Activated CD4-positive, alpha-beta T cell treated with anti-CD3 and anti-CD28 coated beads, Interleukin-2, amount 50 U/mL, for 48 hours (primary cell): ENCODE measurements at places on chromosomes 6 and 20.

DNA sequence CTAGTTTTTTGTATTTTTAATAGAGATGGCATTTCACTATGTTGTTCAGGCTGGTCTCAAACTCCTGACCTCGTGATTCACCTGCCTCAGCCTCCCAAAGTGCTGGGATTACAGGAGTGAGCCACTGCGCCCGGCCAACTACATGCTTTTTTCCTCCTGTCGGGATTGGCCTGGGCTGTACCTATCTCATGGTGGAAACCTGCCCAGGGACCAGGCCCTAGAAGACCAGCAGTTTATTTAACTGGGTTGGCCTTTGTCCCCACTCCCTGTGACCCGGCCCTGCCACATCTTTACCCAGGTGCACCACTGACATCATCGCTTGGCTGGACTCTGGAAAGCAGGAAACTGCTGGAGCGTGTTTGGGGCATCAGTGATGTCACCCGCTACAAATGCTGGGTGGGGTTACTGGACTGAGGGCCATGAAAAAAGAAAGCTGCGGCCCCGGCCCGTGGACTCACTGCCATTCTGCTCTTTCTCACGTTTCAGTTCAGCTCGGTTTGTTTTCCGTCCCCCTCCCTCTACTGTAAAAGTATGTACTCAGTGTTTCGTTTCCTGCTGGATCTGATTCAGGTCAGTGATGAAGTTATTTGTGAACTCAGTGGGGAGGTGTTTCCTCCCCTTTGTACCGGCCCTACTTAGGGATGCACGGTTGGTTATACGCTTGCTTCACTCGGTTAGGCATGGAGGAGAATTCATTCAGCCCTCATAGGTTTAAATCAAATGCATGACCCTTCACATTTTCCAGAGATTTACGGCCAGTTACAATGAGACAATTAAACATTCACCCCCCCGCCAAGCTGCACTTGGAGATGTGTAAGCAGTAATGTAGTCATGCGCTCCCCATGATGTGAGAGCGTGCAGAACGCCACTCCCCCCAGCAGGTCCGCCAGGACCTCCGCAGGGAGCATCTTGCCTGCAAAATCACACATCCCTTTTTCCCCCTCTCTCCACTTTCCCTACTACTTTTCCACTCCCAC, 179.3 kb downstream of the MTHFD1L start:
- no peak for DNase-seq

GRCh38 chr6:111586554-111586953, 19.1 kb downstream of the TRAF3IP2 start:
- DNase-seq = no peak

DNA sequence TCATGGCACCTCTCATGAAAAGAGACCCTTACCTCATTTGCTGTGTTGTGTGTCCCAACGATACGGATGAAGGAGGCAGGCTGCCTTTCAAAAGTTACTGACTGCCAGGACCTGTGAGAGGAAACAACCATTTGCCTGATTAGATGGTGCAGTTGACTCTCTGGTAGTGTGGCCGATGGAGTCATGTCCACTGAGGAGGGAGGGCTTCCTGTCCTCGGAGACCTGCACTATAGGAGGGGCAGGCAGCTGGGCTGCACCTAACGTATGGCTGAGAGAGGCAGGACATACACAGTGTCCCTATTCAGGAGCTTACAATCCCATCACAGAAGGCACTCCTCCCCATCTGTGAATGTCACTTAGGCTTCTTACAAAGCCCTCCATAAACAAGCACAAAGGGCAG, 373.0 kb downstream of the ZFAND3 start:
- DNase-seq = no peak

DNA sequence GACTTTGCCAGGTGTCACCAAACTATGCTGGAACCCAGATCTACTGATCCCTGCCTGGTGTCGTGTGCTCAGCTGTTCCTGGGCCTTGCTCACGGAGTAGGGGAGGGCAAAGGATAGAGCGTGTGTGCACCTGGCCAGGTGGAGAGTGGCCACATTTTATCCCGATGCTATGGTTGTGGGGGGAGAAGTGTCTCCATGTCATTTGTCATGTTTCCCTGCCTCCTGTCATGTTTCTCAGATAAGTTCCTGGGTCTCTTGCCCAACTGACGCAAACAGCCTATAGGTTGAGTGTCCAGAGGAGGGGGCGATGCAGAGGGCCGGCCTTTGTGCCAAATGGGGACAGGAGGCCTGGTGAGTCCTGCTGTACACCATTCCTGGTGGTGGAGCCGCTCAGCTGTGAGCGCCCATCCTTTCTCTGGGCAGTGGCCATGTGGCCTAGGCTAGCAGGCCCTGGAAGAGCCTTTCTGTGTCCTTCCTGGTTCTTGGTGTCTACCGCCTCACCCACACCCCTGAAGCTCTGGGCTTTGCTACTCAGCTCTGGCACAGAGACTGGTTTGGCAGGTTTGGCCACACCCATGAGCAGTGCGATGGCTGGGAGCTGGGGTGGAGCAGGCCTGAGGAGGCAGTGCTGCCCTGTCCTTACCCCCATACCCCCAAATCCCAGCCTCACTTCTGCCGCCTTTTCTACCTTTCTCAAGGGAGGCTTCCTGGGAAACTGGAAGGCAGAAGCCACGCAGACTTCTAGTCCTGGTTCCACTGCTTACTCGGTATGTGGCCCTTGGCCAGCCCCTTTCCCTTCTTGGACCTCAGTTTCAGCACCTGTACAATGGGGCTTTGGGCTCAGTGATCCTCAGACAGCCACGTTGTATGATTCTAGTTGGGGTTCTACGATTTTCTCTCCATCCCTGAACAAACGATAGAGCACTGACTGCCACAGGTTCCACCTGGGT, 32.3 kb upstream of the EPB41L1 start:
- DNase-seq = no peak

GRCh38 chr6:11514672-11515071, 22.9 kb upstream of the TMEM170B start:
- DNase-seq = no peak

- no peak for DNase-seq
Observed at GRCh38 chr6:146388736-146389364, 154.8 kb upstream of the RAB32 start.

- DNase-seq = no peak
Observed at GRCh38 chr6:52312461-52312860, 27.9 kb upstream of the MCM3 start.

- no peak for DNase-seq
Observed at GRCh38 chr6:137630666-137631065, 136.5 kb upstream of the OLIG3 start.

GRCh38 chr6:107813555-107814194, 10.4 kb downstream of the SCML4 start:
- no peak for DNase-seq

GRCh38 chr6:52946306-52946705, 36.8 kb upstream of the GSTA3 start:
- DNase-seq = no peak

DNA sequence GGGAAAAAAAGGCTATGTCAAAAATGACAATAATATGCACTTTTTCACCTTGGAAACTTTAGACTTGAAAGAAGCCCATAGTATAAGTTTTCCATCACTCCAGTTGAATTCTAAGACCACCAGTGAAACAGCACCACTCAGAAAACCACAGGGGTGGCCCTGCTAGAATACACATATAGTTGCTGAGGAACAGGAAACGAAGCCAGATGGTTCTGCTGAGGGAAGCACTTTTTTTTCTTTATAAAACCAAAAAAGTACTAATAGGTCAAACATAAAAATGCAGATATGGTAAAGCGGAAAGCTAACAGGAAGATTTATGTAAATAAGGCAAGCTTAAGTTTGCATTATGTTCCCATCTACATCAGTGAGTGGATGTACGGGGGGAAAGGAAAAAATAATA, 303.9 kb downstream of the FOXC1 start:
- DNase-seq = no peak

DNA sequence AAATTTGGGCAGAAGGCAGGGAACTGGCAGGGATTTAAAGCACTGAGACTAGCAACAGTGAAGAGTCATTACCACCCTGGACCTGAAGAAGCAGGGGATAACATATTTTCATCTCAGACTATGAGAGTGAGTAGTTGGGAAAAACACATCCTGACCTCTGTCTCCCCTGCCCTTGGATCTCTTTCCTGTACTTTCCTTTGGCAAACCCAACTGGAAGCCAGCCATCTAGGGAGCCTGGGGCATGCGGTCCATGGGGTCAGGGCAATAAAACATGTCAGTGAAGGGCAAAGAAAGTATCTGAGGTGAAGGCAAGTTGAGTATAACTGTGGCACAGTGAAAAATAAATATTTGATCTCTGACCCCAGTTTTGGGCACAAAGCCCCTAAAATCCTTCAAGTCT, 698.2 kb downstream of the DOK5 start:
- DNase-seq = no peak

DNA sequence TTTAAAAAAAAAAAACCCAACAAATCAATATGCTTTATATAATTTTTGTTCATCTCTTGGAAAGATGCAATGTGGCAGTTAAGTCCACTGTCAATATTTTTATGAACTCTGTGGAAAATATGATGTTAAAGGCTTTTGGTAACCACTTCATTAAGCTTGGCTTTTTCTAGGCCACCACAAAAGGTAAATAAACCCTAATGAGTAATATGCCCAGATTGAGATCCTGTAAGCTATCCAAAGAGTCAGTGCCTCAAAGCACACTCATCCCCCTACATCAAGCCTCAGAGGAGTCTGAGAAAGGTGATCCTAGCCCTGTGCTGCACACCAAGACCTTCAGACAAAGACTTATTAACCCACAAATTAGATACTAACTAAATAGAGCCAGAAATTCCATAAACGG, 121.1 kb downstream of the CDC5L start:
- DNase-seq = no peak

- DNase-seq = no peak
Observed at GRCh38 chr6:25332655-25333071, 53.5 kb downstream of the CARMIL1 start.

DNA sequence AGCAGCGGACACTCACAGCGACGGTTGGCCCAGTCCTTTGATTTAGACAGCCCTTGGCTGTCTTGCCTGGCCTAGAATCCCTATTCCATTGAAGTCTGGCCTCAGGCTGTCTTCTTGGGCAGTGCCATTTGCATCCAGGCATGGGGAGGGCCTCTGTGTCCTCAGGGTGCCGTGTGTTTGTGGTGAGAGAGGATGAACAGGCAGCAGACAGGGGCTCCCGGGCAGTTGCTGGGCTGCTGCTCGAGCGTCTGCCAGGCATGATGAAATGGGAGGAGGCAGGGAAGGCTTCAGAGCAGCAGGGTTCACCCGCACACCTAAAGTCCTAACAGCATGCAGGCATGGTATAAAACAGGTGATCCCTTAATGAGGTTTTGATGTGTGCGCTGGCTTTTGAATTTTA, 126.9 kb downstream of the SOBP start:
- DNase-seq = no peak

DNA sequence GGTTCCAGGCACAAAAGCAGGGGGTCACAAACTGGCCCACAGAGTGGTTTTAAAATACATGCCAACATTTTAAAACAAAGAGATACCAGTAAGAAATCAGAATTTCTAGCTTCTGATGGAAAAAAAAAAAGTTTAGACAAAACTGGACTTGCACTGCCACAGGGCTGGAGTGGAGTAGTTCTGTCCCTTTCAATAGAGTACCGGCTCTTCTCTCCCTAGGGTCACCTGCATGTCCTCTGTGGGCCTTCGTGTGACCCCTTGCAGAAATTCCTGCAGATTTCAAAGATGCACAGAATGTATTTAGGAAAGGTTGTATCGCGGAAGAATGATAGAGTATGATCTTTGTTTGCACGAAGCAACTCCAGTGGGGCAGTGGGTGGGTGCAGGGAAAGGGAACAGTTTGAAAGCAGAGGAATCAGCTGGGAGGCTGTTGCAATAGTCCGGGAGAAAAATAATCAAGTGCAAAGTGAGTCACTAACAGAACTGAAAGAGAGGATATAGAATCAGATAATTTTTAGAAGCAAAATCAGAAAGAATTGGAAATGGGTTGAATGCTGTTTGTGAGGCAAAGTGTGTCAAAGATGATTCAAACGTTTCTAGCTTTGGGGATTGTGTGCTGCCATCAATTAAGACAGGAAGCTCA, 97.3 kb upstream of the STXBP5 start:
- no peak for DNase-seq

GRCh38 chr20:37439223-37439933, 81.7 kb upstream of the NNAT start:
- DNase-seq = no peak

DNA sequence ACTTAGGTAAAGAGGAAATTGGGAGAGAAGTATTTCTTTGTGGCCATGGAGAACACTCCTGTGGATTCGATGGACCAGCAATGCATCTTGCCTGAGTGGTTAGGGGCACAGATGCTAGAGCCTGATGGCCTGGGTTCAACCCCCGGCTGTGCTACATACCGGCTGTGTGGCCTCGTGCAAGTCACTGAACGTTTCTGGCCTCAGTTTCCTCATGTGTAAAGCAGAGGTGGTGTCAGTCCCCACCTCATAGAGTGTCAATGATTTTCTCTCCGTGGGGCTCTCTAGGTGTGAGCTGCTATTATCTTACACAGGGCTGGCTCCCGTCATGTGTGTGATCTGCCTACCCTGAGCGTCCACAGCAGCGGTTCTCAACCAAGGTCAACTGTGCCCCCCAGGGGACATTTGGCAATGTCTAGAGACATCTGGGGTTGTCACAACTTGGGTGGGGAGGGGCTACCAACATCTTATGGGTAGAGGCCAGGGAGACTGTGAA, 50.0 kb upstream of the PTPN1 start:
- no peak for DNase-seq

- no peak for DNase-seq
Observed at GRCh38 chr20:4805663-4806449, 84.1 kb downstream of the PRND start.

DNA sequence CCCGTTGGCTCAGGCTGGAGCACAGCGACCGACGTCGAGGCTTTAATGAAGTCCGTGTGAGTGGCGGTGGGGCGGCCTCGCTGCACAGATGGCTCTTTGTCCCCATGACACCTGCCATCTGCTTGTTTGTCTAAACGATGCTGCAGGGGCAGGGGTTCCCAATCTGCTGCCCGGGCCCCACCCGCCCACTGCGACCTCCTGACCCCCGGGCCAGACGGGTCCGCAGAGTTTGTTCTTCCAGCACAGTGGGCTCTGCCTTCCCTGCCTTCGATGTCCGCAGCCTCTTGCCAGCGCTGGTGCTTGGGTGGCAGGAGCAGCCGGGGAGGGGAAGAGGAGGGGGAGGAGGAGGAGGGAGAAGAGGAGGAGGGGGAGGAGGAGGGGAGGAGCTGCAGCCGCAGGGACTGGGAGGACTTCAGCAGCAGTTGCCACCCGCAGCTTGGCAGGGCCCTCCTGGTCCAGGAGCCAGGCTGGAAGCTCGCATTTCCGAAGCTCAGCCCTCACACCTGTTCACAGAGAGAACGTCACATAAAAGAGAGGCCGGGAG, 210.0 kb downstream of the DLL1 start:
- DNase-seq = no peak

DNA sequence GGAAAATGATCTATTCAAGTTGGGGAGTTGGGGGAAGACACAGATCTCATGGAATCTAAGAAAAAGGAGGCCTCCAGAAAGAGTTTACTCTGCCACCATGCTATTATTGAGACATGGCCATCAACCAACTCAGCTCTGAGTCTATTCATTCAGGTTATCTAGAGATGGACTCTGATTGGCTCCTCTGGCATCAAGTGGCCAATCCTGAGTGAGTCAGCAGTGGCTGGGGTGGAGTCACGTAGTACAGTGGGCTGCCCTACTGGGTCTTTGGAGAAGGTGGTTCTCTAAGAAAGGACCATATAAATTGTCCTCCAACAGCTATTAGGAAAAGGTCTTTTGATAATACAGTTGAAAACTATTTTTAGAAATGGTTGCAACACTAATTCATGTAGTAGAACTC, 42.1 kb downstream of the LYRM2 start:
- no peak for DNase-seq
